Activated effector memory CD4-positive, alpha-beta T cell treated with anti-CD3 and anti-CD28 coated beads, Interleukin-2, amount 50 U/mL, for 16 hours (primary cell): ENCODE measurements at places on chromosomes 11 and 22.

GRCh38 chr11:123856444-123856843, 29.0 kb downstream of the TMEM225 start:
- no peak for DNase-seq

GRCh38 chr11:120392793-120393192, 56.6 kb downstream of the ARHGEF12 start:
- DNase-seq, result no peak

- DNase-seq, result no peak
These were observed 130.4 kb downstream of the TBC1D22A start for GRCh38 chr22:46892866-46893265.

GRCh38 chr11:120216426-120217102, 5.7 kb downstream of the OAF start:
- no peak for DNase-seq

DNA sequence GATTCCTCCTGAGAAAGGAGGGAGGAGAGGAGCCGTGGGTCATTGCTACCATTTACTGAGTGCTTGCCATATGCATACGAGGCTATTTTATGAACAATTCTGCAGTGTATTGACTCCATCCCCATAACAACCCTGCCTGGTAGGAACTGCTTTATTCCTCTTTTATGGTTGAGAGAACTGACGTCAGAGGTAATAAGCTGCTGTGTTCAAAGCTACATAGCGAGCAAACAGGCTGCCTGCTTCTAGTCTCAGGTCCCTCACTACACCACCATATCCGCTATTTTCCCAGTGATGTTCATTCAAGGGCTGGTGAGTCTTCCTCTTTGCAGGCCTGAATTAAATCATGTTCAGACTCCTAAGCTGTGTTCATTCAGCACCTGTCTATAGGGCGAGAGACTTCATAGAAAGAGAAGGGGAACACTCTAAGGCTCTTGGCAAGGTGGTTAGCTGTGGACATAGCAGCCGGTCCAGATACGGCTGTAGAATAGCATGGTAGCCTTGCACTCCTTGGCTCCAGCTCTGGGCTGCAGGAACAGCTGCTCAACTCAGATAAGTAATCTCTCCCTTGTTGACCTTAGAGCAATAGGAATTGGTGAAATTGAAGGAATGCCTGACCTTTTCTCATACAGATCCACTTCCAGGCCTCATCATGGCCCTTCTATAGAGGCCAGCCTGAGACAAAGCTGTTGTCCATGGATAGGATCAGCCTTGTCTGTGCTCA, 82.6 kb downstream of the MICAL2 start:
- DNase-seq, result no peak
